ENCODE measurements at places on chromosomes 2 and 18.

DNA sequence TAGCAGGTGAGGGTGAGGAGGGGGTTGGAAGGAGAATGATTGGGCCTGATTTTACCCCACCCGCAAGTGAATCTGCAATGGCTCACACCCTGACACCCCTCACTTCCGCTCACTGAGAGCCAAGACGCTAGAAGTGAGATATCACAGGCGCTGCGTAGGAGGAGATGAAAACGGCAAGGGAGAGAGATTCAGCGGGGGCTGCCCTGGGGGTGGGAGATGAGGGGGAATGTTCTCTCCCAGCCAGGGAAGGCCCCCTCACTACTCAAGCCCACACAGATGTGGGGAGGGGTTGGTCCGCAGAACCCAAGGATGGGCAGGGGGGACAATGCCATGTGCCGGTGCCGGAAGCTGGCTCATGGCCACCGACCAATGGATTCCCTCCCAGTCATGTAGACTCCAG, 32.9 kb downstream of the LOXHD1 start:
- DNase-seq: no peak

- DNase-seq: no peak
Measured at GRCh38 chr2:100406120-100406508, 11.4 kb downstream of the CHST10 start.

- no peak for DNase-seq
Measured at GRCh38 chr2:32965523-32966171, 18.9 kb downstream of the LTBP1 start.

GRCh38 chr18:23724681-23725080, 35.4 kb downstream of the LAMA3 start:
- DNase-seq: no peak

- no peak for DNase-seq
Measured at GRCh38 chr2:57558312-57558711, 488.3 kb upstream of the VRK2 start.

- DNase-seq: peak; percentile 50
Measured at GRCh38 chr2:231387904-231388724, 7.4 kb upstream of the B3GNT7 start.

- no peak for DNase-seq
Measured at GRCh38 chr2:180122874-180123273, 115.8 kb upstream of the CWC22 start.

DNA sequence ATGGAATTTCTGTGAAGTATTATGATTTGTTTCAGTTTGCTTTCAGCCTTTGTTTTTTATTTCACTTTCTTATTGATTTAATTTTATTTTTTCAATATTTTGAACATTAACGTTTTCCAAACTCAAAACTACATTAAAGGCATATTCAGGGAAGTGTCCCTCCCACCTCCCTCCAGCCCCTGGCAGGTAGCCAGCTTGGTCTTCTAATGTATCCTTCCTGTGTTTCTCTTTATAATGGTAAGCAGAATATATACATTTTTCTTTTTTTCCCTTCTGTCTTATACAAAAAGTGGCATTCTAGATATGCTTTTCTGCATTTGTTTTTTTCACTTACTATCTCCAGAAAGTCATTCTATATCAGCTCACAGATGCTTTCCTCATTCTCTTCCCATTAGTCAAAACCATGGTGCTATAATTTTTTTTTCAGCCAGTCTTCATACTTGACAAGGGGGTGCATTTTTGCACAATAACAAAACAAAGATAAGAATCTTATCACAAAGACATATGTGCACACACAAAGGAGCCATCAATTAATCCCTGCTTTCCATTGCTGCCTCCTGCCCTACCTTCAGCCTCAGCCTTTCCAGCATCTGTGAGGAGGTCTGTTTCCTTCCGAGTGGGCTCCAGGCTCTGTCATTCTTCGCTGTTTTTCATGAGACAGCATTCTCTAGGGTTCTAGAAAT, 33.7 kb upstream of the TMEM177 start:
- DNase-seq: no peak

DNA sequence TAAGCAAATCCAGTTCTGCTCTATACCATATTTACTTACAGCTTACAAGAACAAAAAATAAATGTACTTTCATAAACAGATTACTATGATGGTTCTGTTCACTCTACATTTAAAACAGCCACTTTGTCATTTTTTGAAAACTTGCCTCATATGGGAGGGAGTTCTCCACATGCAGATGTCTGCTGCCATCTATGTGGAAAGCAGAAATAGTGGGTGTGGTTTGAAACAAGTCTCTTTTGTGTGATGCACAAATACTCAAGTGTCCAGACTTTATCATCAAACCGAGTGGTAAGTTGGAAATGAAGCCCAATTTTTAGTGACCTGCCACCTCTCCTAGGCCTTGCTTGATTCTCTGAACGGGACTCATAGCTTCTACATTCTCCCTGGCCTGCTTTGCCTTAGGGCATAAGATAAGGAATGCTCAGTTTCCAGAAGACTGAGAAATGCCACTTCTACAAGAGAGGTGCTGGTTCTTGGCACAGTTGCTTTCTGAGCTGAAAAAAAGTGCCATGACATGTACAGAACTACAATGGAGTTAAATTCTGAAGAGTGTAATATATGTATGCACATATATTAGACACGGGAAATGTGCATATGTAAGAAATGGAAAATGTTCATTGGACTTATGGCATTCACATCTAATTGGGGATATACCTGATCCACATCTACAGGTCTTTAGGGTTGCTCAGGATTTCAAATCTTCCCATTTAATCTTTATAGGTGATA, 221.0 kb downstream of the SLC8A1 start:
- no peak for DNase-seq

DNA sequence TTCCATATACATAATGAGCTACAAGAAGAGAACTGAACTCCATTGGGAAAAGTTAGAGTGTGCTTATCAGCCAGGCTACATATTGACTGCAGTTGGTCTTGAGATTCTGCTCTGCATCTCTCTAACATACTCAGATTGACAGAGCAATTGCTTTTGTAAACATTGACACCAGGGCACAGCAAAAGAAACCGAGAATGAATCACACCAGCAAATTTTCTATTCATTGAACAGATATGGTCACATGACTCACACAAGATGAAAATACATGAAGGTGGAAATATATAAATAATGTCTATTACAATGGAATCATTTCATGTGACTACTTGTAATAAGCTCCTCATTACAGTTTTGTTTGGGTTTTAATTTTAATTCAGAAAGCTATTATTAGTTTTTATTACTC, 691.9 kb upstream of the TMEFF2 start:
- DNase-seq: no peak

DNA sequence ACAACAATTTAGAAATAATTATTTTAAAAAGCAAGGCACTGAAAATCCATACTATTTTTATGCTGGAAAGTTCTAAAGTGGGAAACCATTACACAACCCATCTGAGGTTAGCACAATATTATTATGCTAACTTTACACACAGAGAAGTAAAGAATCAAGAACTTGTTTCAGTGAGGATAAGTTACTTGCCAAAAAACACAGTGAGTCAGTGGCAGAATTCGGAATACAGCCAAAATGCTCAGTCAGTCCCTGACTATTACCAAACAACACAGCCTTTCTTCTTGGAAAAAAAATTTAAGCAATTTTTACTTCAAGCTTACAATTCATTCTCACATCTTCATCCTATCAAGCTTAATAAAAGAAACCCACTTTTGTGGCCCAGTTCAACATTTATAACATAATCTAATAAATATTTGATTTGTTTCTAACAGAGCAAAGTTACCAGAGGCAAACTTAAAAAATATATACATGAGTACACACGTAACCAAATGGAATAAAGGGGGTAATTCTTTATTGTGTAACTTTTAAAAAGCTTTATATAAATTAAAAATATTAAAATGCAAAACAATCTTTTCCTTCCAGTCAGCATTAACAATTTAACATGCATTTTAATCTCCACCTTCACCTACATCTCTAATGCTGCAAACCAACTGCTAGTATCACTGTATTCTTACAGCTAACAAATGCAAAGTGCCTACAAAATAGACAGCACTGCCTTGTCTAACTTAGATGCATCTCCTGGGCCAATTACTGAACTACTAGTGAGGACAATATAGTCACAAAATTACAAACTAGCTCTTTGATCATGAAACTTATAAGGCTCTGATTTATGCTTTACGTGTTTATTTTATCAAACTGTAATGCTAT, 55.2 kb downstream of the CCDC88A start:
- DNase-seq: no peak

DNA sequence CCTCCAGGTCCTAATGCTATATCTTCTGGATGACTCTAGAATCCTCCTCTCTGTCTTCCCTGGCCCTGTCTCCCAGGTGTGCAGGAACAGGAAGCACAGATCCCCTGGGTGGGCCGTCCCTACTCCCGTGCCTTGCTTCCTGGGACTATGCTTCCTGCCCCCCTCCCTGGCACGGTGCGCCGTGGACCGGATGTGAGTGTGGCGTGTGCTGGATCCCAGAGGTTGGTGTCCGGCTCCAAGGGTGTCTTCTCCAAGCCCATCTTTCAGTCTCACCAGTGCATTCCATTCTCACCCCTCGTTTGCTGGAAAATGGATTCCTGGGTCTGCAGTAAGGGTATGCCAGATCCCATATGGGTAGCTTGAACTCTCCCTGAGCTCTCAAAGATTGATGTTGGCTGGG, 144.4 kb upstream of the TWIST2 start:
- no peak for DNase-seq

- DNase-seq: no peak
Measured at GRCh38 chr2:108460345-108461037, 11.5 kb downstream of the GCC2 start.

GRCh38 chr2:3343012-3343411, 34.6 kb downstream of the EIPR1 start:
- no peak for DNase-seq

GRCh38 chr2:40455661-40456060, 3.8 kb upstream of the SLC8A1 start:
- DNase-seq: no peak

DNA sequence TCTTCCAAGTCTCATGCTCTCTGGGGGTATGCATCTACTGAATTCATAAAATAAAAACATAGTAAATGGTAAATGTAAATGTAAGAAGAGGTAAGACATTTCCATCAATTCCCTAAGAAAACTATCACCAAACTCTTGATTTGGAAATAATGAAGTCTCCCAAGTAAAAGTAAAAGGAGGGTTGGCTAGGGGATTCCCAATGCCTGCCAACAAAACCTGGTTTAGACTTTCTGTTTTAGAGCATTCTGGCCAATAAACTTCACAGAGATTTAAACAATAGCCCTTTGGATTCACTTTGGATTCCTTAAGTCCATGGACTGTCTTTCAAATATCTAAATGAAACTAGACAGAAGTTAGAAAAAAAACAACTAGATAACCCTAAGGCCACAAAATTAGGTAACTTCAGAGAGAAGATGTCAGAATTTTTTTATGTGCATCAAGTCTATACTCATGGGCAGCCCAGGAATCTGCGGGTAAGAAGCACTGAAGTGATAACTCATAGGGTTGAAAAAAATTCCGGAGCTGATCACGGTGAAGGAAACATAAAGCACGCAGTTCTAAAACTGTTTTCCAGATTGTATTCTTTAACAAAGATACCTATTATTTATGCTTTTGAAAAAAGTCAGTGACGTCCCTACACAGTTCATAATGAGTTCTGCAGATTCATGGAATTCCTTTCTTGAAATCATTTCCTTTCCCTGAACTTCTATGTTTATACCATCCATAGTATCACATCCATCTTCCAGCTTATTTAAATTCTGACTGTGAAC, 263.6 kb downstream of the AFF3 start:
- no peak for DNase-seq

DNA sequence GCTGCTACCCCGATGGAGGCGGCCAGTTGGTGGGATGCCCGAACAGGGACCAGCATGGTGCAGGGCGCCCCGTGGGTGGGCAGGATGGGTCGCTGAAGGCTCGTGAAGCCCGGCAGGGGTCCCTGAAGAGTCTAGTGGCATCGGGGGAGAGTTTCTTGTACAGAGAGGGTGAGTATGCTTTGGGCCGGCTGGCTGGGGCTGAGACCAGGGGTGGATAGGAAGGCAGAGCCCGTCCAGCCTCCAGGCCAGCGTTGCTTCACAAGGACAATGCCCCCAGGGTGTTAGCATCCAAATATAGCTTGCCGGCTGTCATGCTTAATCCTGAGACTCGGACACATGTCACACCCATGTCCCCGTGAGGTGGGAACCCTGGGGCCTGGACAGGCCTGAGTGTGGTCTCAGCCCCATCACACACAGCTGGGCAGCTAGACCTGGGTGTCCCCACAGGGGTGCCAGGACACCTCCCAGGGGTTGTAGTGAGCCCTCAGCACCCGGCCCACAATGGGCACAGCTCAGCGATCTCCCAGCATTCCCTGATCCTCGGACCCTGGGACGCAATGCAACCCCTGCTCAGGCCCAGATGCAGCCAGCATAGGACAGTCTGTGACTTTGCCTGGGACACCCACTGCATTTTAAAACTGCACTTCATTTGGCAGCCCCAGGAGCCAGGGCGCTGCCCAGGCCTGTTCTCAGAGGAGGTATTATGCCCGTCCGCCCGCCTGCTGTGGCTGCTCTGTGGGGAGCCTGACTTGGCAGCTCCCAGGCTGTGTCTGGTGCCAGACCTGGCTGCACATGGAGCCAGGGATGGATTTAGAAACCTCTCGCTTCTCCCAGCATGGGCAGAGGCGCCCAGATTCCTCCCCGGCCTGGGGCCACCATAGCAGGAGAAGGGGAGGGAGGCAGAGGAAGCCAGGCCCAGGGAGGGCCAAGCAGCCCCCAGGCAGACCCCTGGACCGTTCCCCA, 36.4 kb downstream of the RAMP1 start:
- peak; percentile 19 for DNase-seq

- DNase-seq: no peak
Measured at GRCh38 chr18:3948958-3949357, 499.0 kb downstream of the TGIF1 start.

GRCh38 chr2:84732897-84733778, 147.7 kb downstream of the TRABD2A start:
- DNase-seq: no peak

DNA sequence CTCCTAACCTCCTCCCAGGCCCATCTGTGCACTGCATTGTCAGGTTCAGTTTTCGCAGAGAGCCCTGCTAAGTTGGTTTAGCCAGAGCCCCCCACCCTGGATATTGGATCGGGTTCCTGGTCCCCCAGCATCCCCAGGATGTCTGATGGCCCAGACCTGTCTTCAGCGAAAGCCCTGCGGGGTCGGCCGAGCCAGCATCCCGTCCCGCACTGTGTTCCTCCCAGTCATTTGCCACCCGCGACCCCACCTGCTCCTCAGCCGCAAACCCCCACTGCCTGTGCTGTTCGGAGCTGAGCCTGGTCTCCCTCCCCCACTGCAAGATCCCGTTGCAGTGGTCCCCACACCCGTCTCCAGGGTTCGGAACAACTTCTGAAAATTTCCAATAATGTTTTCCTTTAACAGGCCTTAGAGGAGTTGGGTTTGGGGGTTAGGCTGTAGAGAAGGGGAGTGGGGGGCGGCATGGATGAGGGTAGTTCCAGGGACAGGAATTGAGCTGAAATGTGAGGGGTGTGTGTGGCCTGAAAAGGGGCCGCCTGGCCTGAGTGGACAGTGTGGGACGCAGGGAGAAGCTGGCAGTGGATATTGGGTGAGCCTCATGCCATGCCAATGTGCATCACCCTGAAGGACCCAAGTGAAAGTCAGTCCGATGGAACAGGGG, 1.6 kb upstream of the COPS9 start:
- no peak for DNase-seq

- no peak for DNase-seq
Measured at GRCh38 chr18:46920653-46921052, 3.3 kb downstream of the KATNAL2 start.
